ENCODE measurements at places on chromosomes 4 and X. TPM values are rescaled to one million over a fixed set of nuclear protein-coding genes. Genes with fewer than 3 reads are reported as not detected.

CLIC2 gene
- 5.0 TPM for total RNA-seq

DAPP1 gene
- 48.1 TPM for total RNA-seq

DNA sequence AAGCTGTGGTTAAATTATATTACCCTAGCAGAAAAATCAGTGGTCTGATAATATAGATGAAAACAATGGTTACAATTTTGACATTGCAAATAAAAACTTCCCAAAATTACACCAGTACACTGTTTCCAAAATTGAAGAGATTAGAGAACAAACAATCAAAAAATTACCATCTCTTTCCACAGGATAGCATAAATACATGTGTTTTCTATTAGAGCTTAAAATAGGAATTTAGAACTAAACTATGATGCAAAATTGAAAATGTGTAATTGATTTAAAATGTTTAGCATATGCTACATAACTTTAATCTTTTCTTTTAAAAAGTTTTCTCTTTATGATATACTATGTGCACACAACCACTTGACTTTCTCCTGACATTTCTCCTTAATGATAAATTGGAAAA lies 6.7 kb downstream of the EDNRA start:
- H3K4me3 ChIP-seq, result no peak overlapping the region
- peaks cover under 1% of the 10 kb centered on the region for H3K4me1 ChIP-seq
- H3K27ac ChIP-seq, result no peak overlapping the region

GRCh38 chr4:5921981-5922380 lies 29.1 kb upstream of the CRMP1 start:
- H3K4me1 ChIP-seq, result no peaks in the 10 kb centered on the region
- H3K4me3 ChIP-seq, result no peak overlapping the region
- H3K27ac ChIP-seq, result no peak overlapping the region
- no peaks in the 10 kb centered on the region for H3K36me3 ChIP-seq

MAGEA4 gene
- total RNA-seq, result not detected

GRCh38 chr4:154329268-154329868 lies 162.2 kb downstream of the DCHS2 start:
- no peak overlapping the region for H3K27ac ChIP-seq
- no peaks in the 10 kb centered on the region for H3K36me3 ChIP-seq
- no peak overlapping the region for H3K4me3 ChIP-seq
- no peak for DNase-seq
- peaks cover 27% of the 10 kb centered on the region for H3K27me3 ChIP-seq

EDA gene
- total RNA-seq, result 2.2 TPM

DNA sequence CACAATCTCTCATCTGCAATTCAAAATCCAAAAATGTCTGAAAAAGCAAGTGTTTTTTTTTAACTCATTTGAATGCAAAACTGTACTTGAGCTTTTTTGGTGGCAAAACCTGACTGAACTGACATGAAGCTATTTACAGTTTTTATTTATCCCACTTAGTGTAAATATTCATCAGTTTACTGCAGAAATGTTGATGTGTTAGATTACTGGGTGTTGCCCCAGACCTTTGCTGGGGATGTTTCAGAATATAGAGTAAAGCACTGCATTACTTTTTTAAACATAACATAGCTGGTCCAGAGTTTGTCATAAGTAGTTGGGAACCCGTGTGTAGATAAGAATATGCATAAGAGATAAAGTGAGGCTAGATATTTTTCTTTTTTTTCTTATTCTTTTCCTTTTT lies 27.3 kb downstream of the PTPN13 start:
- no peak overlapping the region for H3K4me3 ChIP-seq
- H3K27me3 ChIP-seq, result no peaks in the 10 kb centered on the region
- no peaks in the 10 kb centered on the region for H3K36me3 ChIP-seq
- no peak for DNase-seq
- no peaks in the 10 kb centered on the region for H3K4me1 ChIP-seq
- H3K27ac ChIP-seq, result no peak overlapping the region

DNA sequence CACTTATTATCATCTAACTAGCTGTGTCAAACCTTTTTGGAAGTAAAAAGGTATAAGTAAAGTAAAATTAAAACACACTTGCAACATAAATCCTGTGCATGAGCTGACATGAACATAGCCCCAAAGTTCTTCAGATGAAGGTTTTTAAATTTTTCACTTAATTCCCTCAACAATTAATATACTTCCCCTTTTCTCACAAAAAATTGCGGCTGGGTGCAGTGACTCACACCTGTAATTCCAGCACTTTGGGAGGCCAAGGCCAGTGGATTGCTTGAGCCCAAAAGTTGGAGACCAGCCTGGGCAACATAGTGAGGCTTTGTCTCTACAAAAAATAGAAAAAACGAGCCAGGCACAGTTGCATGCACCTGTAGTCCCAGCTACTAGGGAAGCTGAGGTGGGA lies 16.8 kb downstream of the RASGEF1B start:
- H3K27ac ChIP-seq, result no peak overlapping the region
- H3K4me3 ChIP-seq, result no peak overlapping the region
- H3K4me1 ChIP-seq, result peaks cover 28% of the 10 kb centered on the region
- DNase-seq, result no peak
- no peaks in the 10 kb centered on the region for H3K27me3 ChIP-seq

GRCh38 chr4:159222043-159222552 lies 119.2 kb downstream of the RAPGEF2 start:
- no peak overlapping the region for H3K4me3 ChIP-seq
- H3K4me1 ChIP-seq, result no peaks in the 10 kb centered on the region
- peaks cover 3% of the 10 kb centered on the region for H3K36me3 ChIP-seq
- no peak for DNase-seq

GRCh38 chr4:182194091-182194824 lies 48.9 kb upstream of the TENM3 start:
- H3K36me3 ChIP-seq, result no peaks in the 10 kb centered on the region
- no peaks in the 10 kb centered on the region for H3K27me3 ChIP-seq
- no peaks in the 10 kb centered on the region for H3K4me1 ChIP-seq

DNA sequence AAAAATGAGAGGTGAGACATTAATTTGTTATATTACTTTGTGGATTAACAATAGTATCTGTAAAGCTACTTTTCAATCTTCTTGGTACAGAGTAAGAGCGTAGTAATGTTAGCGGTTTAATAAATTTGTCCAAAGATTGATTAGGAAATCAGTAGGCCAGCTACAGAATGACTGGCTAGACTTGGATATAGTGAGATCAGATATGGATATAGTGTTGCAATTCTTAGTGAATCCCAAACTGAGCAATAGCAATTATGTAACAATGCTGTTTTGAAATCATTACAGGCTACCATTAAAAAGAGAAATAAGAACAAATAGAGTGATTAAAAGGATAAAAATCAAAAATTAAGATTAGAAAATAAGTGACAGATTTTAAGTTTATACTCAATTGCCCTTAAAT lies 847 bp upstream of the UGT2A2 start:
- H3K36me3 ChIP-seq, result peaks cover 2% of the 10 kb centered on the region
- no peak overlapping the region for H3K27ac ChIP-seq
- no peak overlapping the region for H3K4me3 ChIP-seq
- H3K4me1 ChIP-seq, result no peaks in the 10 kb centered on the region
- no peaks in the 10 kb centered on the region for H3K27me3 ChIP-seq
